NAMALWA (cell line): ENCODE measurements at places on chromosomes 4 and X.

GRCh38 chrX:153735274-153735673 lies 10.6 kb downstream of the ABCD1 start:
- DNase-seq = peak; percentile 61

- DNase-seq = no peak
Measured at GRCh38 chr4:109111031-109111430, 191.4 kb downstream of the COL25A1 start.

- no peak for DNase-seq
Measured at GRCh38 chr4:96887857-96888256, 1048.0 kb downstream of the PDHA2 start.

DNA sequence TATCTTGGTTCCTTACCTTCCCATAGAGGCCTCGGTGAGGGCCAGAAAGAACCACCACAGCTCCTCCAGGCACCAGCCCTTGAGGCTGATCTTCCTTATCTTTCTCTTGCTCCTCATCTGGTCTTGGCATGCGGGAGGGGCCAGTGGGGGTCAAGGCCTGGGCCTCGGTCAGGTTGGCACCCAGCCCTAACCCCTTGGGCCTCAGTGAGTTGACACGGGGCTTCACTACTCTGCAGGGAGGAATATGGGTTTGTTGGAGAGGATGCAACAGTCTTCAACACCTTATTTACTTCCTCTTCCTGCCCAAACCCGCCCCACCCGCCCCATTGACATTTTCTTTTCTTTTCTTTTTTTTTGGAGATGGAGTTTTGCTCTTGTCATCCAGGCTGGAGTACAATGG lies 6.0 kb downstream of the GPKOW start:
- DNase-seq = no peak

GRCh38 chr4:156477636-156478035 lies 494.0 kb downstream of the PDGFC start:
- no peak for DNase-seq

GRCh38 chr4:9927341-9928007 lies 93.8 kb downstream of the SLC2A9 start:
- no peak for DNase-seq

GRCh38 chr4:168877511-168878491 lies 132.3 kb downstream of the CBR4 start:
- DNase-seq = no peak

GRCh38 chrX:120534413-120535205 lies 26.2 kb downstream of the CUL4B start:
- no peak for DNase-seq

DNA sequence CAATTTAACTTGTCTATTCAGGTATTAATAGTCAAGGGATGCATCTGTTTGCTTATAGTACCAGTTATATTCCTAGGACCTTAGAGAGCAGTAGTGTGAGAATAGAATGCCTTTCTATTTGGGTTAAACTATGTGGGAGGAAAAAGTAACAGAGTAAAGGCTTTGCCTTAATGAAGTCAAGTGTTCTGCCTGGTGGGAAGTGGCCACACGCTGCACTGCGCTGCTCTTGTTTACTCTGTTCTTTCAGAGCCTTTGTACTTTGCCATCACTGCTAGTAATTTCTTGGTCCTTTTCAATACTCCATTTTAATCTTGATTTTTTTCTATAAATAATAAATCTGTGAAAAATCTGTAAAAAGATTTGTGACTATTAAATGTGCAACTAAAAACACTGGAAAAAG lies 38.0 kb downstream of the YIPF6 start:
- DNase-seq = no peak
